ENCODE measurements at places on chromosomes 1 and 21. TPM values are rescaled to one million over a fixed set of nuclear protein-coding genes. Genes with fewer than 3 reads are reported as not detected.

DNA sequence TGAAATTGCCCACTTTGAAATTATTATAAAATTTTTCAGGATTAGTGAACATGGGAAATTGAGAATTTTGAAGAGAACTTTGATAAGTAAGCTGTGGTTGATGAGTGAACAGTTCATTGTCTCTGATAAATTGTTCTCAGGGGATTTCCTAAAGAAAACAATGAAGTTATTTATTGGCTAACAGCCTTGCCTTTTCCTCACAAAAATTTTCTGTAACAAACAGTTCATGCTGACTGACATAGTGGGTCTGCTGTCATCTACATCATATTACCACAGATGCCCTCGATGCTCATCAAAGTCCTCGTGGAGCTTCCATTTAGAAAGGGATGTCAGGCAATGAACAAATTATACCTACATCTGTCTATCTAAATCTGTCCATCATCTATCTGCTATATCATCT, 113.4 kb downstream of the PTBP2 start:
- no peak for DNase-seq

DNA sequence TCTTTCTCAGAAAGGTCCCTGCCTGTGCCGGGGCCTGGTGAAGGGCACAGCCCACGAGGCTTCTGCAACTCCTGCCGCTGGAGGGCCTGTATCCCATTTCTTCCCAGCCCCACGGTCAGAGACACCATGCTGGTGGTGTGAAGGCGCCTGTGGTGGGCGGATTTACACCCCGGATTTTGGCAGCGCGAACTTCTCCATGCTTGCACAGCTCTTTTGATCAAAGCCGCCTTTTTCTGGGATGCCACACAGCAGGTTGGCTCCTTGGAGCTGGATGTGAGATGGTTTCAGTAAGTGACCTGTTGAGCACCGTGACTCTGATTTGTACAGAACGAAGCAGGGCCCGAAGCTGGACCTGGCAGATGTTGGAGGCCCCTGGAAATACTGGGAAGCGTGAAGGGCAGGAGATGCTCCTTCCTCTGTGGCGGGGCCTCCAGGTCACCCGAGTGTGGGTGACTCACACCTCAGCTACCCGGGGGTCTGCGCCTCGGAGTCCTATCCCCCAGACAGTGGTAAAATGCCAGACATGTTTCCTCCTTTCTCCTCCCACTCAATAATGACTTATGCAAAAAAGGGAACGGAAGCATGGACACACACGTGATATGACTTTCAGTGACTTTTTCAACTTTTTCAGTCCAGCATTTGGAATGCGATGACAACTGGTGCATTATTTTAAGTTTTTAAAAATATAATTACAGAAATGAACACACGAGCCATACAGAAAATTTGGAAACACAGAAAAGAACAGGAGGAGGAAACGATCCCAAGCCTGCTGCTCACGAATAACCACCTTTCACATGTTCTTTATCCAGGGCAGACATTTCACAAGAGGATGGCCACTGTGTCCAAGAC, 9.0 kb downstream of the UMODL1 start:
- DNase-seq = no peak

DNA sequence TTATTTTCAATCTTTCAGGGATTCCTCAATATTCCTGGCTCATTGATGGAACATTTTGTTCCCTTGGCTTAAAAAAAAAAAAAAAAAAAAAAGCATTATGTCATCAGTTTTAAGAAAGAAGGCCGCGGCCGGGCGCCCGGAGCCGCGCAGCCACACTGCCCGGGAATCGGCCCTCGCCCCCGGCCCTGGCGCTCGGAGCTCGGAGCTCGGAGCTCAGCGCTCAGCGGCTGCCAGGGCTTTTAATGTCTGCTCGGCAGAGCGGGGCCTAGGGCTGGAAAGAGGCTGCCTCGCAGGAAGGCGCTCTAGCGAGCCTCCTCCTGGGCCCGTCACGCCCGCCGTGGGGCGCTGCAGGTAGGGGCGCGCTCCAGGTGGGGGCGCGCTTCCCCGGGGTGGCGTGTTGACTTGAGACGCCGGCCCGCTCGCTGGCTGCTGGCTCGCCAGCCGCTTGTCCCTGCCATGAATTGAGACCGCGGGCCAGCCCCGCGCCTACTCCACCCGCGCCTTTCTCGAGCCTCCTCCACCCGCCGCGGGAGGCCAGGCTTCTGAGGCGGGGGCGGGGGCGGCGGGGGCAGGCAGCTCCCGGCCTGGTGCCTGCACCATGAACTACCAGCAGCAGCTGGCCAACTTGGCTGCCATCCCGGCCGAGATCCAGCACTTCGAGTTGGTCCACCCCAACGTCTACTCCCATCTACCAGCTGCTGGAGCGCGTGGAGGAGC, 5.4 kb upstream of the TDRD5 start:
- DNase-seq = peak; percentile 68

DNA sequence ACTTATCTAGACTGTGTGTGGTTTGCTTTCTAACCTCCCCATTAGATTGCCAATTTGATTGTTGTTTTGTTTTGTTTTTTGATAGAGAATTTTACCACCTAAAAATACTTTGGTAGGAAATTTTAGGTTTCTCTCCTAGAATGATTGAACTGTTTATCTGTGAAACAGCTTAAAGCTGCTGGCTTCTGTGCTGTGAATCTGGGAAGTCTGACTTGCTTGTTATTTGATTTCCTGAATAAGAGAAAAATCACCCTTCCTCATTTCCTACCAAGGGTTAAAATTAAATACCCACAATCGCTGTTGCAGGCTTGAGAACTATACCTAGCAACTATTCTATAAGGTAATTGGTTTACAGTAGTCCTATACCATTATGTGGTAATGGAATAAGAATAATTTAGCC, 198.9 kb upstream of the CACYBP start:
- DNase-seq = no peak

Gene ITGB2
- 31.5 TPM for total RNA-seq

Gene OLIG2
- not detected for total RNA-seq

DNA sequence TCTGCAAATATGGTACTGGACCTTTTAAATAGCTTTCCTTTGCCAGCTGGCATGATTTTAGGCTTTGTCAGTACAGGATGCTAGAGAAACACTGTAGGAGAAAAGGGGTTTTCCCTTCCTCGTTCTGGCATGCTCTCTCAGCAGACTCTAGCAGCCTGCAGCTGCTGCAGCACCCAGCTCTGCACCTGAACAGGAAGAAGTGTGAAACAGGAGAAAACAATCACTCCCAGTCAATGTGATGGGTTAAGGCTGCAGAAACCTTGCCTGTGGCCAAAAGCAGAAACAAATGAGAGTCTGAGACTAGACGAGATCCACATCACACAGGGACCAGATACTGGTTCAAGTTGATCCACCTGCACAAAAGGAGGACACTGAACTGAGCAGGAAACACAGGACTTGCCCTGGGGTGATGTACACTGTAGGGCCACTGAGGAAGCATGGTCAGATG, 21.2 kb downstream of the OVGP1 start:
- no peak for DNase-seq

DNA sequence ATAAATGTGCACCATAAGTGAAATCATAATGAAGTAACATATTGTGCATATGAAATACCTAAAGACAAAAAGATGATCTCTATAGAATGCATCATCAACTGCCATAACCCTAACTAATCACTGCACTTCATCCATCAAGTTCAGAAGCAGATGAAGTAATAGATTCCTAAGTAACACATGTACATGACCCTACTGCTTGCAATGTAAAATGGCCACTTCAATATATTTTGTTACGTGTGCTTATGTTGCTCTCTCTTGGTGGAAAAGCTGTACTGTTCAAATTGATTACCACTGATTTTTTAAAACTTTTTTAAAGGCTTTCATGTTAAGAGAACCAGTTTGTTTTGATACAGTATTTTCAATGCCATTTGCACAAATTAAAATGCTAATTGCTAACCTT, 141.8 kb downstream of the TTLL7 start:
- no peak for DNase-seq

DNA sequence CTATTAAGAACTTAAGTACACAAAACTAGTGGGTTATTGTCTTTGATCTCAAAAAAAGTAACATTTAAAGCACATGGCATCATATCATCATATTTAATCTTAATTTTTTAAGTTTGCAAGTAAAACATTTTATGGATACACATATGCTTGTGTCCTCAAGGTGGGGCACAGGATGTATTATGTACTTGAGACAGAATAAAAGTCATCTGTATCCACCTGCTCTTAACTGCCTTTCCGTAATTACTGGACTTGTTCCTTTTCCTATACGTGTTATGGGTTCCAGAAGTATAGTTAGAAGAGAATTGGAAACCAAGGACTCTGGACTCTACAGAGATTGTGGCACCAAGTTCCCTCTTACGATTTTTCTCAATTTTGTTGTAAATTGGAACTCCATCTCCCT, 79.4 kb downstream of the FCRL5 start:
- no peak for DNase-seq

- DNase-seq = no peak
Observed at GRCh38 chr1:29234471-29234870, 1.9 kb upstream of the PTPRU start.

Gene CLCA1
- total RNA-seq = not detected

- no peak for DNase-seq
Observed at GRCh38 chr1:178408871-178409270, 87.9 kb downstream of the CLEC20A start.

Gene JMJD4
- total RNA-seq = 9.7 TPM

Gene RPRD2
- 24.3 TPM for total RNA-seq

- no peak for DNase-seq
Observed at GRCh38 chr1:94522304-94522703, 19.3 kb downstream of the F3 start.

DNA sequence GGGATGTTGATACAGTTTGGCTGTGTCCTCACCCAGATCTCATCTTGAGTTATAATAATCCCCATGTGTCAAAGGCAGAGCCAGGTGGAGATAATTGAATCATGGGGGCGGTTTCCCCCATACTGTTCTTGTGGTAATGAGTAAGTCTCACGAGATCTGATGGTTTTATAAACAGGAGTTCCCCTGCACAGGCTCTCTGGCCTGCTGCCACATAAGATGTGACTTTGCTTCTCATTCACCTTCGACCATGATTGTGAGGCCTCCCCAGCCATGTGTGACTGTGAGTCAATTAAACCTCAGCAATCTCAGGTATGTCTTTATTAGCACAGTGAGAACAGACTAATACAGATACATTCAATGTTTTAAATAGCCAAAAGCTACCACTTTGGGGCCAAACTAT, 41.1 kb downstream of the SLC35F3 start:
- DNase-seq = no peak

Gene KRTAP19-3
- total RNA-seq = not detected

- no peak for DNase-seq
Observed at GRCh38 chr1:26302733-26303405, 3.6 kb downstream of the UBXN11 start.

DNA sequence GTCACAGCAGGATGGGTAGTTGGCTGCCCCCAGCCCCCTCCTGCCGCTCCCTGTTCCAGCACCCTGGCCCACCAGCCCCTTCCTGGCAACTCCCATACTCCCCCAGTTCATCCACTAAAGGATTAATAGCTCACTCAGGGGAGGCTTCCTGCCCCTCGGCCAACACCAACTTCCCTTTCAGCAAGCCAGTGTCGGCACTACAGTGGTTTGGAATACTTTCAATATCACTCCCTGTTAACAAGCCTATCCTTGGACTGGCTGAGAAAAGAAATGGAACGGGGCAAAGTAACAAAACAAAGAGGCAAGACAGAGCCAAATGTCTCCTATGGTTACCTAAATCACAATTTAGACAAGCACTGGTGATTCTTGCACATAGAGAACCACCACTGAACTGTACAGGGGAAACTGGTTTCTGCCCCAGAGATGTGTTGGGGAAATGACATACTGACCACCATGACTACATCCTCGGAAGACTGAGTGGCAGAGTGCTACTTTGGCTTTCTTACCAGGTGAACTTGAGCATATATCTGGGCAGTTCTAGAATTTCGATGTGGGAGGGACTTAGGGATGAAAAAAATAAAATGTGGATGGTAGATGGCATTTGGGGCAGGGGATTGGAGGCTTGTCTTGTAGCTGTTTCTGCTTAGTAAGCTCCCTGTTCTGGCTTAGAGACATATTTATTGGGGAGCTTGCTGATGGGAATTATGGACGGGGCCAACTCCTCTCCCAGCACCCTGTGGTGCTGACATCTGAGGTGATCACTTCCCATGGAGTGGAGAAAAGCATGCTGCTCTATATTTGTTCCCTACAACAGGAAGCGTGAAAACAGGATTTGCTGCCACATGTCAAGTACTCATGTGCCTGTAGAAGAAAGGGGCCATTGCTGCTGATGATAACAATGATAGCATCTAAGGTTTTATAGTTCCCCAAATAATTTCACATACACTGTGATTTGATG, 7.1 kb upstream of the CAPN2 start:
- no peak for DNase-seq

Gene FCRL1
- total RNA-seq = not detected

Gene THEM5
- total RNA-seq = not detected

DNA sequence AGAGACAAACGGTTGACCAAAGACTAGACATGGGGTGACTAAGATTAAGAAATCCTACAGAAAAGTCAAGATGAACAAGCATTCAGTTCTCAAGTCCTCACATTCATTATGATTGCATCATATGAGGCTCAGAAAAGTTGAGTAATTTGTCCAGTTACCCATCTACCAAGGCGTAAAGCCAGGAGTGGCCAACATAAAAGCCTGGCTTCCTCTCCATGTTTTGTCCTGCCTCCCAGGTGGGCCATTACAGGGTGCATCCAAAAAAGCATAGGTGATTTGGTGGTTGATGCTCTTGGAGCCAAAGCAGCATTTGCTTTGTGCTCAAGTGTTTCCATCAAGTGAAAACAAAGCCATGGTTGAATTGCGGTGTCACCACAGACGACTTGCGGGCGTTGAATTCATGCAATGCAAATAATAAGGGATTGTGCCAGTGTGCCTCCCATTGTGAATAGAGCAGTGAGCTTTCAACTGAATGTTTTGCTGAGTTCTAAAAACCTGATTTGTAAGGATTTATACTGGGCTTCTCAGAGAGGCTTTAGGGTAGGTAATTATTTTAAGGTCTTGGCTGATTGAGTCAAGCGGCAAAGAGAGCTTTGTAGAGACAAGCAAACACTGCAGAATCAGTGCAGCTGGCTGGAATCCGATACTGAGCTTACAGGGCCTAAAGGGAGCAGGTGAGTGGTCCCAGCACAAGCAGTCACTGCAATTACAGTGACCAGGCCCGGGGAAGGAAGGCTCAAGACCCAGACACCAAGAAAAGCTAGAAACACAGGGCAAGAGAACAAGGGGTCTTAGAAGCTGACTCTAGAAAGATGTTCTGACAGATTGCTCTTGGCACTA, 54.1 kb downstream of the KCNJ15 start:
- DNase-seq = no peak

Gene B4GALT2
- 44.2 TPM for total RNA-seq

DNA sequence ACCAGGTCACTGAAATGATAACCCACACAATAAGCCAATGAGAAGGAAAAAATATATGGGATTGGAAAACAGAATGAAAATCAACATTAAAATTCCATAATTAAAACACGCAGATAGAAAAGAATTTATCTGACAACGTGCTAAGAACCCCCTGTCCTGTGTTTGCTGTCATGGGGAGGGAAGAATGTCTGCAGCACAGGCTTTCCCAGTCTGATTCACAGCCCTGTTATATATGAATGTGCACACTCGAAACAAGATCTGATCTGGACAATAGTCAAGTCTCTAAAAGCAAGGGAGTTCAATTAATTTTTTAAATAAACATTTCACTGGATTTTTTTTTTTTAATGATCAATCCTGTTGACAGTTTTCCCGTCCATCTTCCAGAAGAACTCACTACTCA, 220.0 kb downstream of the RERE start:
- DNase-seq = no peak

Gene PLEKHG5
- total RNA-seq = 11.8 TPM

Gene GPR37L1
- 0.05 TPM for total RNA-seq

Gene AGBL4
- 2.5 TPM for total RNA-seq

- DNase-seq = no peak
Observed at GRCh38 chr1:14822996-14823395, 224.5 kb downstream of the KAZN start.

All from left cardiac atrium (tissue), 4 donors.